ENCODE measurements at places on chromosomes 1 and 21. TPM values are rescaled to one million over a fixed set of nuclear protein-coding genes. Genes with fewer than 3 reads are reported as not detected.

APP gene
- polyA plus RNA-seq: 778 TPM

DNA sequence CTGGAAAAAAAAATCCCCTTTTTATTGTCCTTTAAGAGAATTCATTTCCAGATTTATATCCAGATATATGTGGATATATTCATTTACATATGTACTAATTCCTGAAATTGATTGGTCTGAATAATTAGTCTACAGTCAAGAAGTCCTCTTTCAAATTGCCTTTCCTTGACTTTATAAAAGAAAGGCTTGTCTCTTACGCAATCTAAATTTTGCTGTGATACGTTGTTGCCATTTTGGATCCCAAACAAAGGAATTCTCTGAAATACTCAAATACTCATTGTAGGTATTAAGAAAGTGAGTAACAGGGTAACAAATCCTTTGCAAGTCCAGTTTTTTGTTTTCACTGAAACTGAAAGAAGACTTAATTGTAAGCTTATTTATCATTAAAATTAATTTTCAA is 136.9 kb upstream of the KIAA1614 start:
- no peak for DNase-seq

S100A1 gene
- polyA plus RNA-seq: 0.71 TPM

DNA sequence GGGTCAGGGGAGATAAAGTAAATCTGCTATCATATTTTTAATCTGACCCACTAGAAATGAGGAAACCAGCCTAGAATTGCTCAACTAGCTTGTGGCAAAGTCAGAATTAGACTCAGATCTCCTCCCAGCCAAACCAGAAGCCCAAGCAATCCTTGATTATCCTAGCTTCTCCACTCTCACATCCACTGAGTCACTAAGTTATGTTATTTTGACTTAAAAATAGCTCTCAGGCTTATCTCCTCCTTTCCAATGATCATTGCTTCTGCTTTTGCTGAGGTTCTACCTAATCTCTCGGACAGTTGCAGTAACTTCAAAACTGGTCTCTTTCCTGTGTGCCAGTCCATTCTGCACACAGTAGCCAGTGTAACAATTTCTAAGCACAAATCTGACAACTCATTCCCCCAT is 22.9 kb downstream of the OVAAL start:
- no peak for DNase-seq

- no peak for DNase-seq
Observed at GRCh38 chr21:36861595-36862323, 104.7 kb downstream of the HLCS start.

HSPB7 gene
- polyA plus RNA-seq: 32.5 TPM

DNA sequence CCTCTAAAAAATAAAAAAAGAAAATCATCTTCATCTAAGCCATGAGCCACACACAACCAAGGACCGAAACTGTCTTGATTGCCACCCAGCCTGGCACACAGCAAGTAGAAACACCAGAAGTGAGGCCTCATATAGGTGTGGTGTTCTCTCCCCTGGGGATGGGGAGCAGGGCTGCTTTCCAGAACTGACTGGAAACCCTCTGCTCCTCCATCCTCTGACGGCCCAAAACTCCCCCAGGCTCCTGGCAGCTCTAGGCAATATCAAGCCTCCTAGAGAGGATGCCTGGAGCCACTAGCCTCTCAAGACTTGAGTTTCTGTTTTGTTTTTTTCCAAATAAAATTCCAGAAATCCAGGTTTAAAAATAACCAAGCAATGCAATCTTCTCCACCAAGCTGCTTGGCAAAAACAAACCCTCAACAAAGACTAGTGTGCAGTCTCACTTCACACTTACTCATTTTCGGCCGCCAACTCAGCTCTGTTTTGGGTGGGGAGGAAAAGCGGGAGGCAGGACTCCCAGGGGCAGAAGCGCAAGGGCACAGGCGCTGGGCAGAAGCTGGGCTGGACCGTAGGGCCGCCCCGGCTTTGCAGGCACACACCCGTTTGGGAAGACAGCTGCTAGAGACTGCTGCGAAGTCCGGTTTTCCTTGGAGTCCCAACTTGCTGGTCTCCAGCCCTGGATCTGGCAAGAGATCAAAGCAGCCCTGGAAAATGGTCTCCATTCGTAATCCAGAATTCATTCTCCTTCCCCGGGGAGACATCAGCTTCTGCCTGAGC is 78.2 kb upstream of the CAPZB start:
- peak; percentile 20 for DNase-seq

FMO2 gene
- polyA plus RNA-seq: 0.07 TPM

GRCh38 chr21:34270411-34270810 is 93.4 kb upstream of the KCNE2 start:
- DNase-seq: no peak

DNA sequence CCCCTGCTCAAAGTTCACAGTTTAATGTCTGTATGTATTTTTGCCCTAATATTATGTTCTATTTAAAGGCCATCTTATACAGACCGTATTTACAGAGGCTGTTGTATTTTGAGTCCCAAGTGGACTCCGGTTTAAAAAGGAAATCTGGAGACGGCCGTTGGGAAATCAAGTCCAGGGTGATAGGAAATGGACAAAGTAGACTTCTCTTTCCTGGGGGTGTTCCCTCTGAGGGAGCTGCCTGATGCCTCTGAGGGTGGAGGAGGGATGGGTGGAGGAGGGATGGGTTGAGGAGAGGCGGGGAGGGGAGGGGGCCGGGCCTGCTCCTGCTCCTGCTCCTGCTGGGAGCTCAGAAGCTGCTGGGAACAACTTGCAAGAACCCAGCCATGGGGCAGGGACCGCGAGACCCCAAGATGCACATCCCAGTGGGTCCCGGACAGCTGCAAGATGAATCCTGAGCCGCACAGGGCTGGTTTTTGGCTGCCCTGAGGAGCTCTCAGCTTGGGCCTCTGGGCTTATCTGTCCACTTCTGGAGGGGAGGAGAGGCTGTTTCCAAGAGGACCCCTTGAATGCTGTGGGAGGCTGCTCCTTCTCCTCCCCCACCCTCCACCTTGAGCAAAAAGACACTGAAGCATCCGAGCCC is 12.0 kb upstream of the ACTL8 start:
- DNase-seq: no peak

AVPR1B gene
- not detected for polyA plus RNA-seq

DNA sequence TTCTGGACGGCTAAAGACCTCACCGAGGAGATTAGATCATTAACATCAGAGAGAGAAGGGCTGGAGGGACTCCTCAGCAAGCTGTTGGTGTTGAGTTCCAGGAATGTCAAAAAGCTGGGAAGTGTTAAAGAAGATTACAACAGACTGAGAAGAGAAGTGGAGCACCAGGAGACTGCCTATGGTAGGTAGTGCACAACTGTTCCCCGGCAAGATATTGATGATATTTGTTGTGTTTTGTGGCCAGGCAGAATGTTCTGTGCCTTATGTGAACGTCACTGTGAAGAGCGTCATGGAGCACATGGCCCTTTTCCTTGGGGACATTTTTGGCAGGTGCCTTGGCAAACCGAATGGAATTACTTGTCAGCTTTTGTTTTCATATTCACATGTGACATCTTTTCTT is 191.7 kb downstream of the DISC1 start:
- DNase-seq: no peak

XCL2 gene
- polyA plus RNA-seq: not detected

DNA sequence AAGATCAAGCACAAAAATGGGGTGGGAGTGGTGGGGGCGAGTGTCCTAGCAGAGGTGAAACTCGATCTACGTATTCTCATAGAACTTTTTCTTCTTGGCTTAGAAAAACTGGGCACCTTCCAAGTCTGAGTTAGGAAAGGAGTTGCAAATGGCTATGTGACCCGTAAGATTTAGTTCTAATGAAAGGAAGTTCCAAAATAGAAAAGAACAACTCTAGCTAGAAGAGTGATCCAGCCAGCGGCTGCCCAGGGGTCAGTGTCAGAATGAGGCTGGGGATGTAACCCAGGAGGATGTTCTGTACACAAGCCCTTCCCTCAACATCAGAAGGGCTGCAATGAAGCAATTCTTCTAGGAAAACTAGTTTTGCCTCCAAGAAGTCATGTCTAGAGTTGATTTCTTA is 5.2 kb downstream of the MTARC1 start:
- DNase-seq: no peak

GRCh38 chr1:192350356-192350755 is 33.6 kb downstream of the RGS21 start:
- DNase-seq: no peak

DNA sequence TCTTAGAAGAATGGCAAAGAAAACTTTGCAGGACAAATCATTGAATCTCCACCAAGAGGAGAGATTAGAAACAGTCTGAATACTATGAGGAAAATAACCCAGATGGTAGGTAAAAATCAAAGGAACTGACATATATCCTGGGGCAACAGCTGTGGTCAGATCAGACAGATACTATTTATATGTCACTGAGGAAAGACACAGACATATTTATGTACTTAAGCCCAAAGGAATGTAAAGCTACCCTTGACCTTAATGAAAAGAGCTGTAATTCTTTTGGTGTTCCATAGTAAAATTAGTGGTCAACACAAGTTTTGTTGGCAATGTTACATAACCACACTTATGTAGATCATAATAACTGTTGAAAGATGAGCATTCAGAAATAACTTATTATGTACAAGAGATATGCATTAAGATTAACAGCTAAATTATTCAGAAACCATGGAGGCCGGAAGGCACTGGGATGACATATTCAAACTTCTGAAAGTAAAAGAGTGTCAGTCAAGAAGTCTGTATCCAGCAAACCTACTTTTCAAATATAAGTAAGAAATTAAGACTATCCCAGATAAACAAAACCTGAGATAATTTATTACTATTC is 166.1 kb upstream of the SAMSN1 start:
- no peak for DNase-seq

- no peak for DNase-seq
Observed at GRCh38 chr1:35597870-35598269, 24.8 kb downstream of the TFAP2E start.

- DNase-seq: no peak
Observed at GRCh38 chr1:39800471-39800835, 11.8 kb upstream of the BMP8B start.

- DNase-seq: peak; percentile 70
Observed at GRCh38 chr1:86846164-86846647, 67.7 kb downstream of the SELENOF start.

TRIM67 gene
- polyA plus RNA-seq: 0.01 TPM

DNA sequence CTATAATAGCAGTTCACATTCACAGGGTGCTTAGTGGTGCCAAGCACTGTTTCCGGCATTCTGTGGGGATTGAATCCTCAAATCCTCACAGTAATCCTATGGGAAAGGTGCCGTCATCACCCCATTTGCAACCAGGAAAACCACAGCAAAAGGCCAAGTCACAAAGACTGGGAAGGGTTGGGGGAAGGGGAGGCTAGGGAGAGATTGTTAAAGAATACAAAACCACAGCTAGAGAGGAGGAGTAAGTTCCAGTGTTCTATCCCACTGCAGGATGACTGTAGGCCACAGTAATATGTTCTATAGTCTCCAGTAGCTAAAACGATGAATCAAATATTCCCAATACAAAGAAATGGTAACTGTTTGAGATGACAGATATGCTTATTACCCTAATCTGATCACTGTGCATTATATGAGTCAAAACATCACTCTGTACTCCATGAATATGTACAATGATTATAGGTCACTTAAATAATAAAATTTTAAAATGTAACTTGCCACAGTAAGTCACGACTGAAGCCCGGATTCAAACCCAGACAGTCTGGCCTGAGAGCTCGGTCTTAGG is 256.8 kb downstream of the TOMM20 start:
- no peak for DNase-seq

DNA sequence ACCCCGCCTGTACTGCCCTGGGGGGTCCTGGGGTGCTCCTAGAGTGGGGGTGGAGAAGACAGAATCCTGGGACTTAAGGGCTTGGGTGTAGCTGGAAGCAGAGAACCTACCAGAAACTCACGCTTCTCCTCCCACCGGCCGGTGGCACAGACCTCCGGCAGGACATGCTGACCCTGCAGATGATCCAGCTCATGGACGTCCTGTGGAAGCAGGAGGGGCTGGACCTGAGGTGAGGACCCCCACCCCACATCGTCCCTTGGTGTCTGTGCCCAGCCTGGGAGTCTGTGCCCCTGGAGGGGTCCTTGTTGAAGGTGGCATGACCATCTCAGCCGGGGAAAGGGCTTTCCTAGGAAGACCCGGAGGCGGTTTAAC is 70.8 kb downstream of the PIK3CD start:
- DNase-seq: no peak

DNA sequence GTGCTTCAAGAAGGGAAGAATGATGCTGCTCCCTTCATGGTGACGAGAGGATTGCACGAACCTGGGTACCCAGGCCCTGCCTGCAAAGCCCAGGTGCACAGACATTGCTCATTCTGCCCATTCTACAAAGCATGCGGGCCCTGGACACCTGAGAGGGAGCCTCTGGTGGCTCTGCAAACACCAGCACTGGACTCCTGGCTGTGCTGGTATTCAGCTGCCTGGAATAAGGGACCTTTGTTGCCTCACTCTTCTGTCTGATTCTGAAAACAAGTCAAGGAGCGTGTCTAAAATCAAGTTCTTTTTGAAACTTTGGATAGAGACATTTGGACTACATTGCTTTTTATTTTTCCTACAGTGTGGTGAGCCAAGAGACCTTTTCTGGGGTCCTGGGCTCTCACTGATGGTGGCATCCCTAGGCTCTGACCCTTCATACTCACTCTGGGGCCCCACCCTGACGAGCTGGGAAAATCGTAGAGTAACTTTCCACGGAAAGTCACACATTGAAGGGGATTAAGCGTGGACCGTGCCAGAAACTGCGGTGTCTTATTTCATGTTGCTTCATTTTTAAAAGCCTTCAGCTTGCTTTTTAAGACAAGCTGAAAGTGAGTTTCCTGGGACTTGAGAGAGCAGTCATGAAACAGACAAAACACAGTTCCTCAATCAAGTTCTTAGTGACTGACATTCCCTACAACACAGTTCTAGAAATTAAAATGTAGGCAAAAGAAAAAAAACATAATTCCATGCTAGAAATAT is 24.0 kb downstream of the ABCA4 start:
- no peak for DNase-seq

All from BJ (cell line).